Kidney tubule cell (primary cell): ENCODE measurements at places on chromosomes 2 and 18.

GRCh38 chr2:189504238-189504637, 63.0 kb downstream of the WDR75 start:
- no peak for DNase-seq

DNA sequence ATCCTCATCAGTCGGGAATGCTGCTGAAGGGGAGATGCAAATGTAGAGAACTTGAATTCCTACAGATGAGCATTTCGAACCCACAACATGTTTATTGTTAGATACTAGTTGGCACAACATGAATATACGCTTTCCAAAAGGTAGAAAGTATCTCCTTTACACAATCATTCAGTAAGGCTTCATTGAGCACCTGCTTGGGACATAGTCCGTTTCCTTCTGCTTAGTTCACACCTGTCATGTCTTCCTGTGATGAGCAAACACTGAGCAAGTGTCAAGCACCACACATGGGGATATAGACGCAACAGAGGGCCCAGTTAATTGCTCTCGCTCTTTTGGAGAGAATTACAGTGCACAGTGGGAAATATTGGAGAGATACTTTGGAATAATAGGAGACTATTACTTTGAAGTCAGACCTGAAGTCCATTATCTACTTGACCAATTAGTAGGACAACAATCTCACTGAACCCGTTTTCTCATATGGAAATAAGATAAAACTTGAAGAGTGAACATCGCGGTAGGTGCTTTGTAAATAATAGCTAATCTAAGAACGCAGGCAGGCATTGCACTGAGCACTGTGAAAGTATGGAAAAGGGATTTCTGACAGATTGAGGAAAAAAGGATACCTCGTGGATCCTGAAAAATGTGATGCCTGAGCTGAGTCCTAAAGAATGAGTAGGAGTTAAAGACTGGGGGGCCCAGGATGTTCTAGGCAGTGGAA, 1.2 kb downstream of the CPSF3 start:
- peak; percentile 17 for DNase-seq

GRCh38 chr18:73679941-73680712, 467.5 kb downstream of the FBXO15 start:
- DNase-seq = peak; percentile 69

GRCh38 chr18:41410006-41410405, 545.0 kb upstream of the PIK3C3 start:
- no peak for DNase-seq

DNA sequence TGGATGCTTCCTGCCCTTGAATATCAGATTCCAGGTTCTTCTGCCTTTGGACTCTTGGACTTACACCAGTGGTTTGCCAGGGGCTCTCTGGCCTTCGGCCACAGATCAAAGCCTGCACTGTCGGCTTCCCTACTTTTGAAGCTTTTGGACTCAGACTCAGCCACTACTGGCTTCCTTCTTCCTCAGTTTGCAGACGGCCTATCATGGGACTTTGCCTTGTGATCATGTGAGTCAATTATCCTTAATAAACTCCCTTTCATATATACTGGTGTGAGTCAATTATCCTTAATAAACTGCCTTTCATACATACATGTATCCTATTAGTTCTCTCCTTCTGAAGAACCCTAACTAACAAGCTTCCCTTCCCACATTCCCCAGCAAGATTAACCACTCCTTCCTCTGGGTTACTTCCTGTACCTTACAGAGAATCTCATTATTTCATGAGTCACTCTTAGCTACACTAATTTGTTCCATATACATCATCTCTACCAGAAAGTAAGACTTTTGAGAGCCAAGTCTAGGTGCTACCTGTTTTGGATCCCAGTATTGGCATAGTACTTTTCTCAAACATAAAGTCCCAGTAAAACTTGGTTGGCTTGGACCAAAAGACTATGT, 31.3 kb upstream of the LRATD1 start:
- peak; percentile 48 for DNase-seq
